ENCODE measurements at places on chromosomes 5 and 9.

DNA sequence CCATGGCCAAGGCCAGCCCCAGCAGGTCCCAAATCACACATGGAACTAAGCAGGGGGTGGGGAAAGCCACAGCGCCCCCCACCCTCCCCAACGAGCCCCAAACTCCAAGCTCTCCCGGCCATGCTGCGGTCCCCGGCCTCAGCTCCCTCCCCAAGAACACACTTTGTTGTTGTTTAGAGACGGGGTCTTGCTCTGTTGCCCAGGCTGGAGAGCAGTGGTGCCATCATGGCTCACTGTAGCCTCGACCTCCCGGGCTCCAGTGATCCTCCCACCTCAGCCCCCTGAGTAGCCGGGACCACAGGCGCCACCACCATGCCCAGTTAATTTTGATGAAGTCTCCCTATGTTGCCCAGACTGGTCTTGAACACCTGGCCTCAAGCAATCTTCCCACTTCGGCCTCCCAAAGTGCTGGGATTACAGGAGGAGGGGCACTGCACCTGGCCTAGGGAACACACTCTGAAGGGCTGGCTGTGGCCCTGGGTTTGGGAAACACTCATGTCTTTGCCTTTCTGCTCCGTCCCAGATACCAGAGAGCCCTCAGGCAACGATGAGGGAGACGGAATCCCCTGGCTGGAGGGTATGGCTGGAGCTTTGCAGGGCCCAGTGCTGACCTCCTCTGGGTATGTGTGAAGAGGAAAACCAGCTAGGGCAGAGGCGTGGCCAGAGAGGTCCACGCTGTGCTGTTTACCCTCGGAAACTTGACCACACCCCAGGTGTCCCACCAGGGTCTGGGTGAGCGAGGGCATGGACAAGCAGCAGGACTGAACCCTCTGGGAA lies 53.2 kb upstream of the UBAC1 start:
- peak; percentile 55 for DNase-seq

DNA sequence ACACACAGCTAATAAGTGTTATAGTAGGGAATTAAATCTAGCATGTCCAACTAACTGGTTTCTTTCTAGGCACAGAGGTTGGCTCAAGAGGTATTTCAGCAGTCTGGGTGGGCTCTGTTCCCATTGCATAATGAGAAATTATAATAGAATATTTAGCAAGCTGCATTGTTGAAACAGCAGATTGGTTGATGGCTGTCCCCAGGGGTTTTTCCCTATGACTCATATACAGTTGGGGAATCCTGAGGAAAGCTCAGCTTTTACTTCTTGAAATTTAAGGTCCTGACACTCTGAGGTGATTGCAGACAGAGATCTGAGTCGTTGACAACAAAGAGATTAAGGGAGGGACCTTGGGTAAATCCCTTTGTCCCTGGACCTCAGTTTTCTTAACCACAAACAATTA lies 38.3 kb upstream of the TNFSF8 start:
- DNase-seq, result no peak

- DNase-seq, result no peak
These were observed 15.4 kb downstream of the TRAF2 start for GRCh38 chr9:136901516-136902258.

GRCh38 chr5:111968459-111968858 lies 211.5 kb upstream of the NREP start:
- no peak for DNase-seq

GRCh38 chr5:120150770-120151169 lies 313.3 kb upstream of the PRR16 start:
- DNase-seq, result no peak

DNA sequence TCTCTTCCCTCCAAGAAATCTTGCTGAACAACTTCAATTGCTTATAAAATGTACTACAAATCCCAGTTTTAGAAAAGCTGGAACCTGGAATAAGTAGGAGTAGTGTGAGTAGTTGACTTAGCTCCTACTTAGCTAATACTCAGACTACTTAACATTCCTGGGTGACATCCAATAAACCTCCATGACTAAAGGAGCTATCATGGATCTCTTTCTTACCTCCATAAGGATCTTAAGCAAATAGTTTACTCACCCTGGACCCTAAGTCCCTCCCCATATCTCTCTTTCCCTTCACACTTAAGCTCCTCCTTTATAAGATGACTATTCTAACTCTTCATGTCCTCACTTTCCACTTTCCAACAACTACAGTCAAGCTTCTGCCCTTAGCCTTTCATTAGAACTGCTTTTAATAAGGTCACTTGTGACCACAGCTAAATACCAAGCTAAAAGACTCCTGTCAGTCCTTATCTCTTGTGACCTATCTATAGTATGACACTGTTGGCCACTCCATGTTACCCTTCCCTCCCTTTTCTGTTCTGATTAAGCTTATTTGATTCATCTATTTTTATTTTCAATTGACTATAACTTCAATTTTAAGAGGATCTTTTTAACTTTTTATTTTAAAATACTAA lies 194.9 kb downstream of the RFX3 start:
- no peak for DNase-seq

DNA sequence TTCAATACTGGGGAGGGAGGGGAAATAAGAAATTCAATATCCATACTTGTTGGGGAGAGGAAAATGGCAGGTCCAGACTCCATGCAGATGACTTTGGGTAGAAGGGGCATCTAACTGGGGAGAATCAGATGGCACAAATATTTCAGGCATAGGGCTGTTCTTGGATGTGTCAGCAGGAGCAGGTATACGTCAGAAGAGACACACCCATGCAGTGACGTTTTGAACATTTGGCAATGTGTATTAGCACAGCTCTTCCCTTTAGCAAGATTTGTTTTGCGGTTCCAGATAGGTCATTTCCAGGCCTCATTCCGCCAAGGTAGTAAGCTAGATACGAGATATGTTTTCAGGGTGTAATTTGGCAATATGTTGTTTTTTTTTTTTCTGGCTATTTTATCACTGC lies 187.2 kb upstream of the CDH10 start:
- no peak for DNase-seq

GRCh38 chr5:157607371-157608161 lies 32.0 kb upstream of the ADAM19 start:
- no peak for DNase-seq

- DNase-seq, result no peak
These were observed 120.6 kb downstream of the C9orf50 start for GRCh38 chr9:129500161-129500862.

DNA sequence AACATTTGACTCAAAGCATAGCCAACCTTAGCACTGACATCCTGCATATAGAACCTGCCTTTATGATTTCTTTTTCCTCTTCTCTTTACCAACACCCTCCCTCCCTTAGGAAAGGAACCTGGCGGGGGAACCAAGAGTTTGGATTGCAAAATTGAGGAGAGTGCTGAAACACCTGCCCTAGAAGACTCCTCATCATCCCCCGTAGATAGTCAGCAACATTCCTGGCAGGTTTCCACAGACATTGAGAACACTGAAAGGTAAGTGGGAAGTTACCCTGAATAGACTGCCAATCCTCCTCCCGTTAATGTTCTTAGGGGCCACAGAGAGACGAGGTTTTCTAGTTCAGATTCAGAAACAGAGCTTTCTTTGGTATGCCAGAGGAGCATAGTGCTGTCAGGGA lies 88.8 kb downstream of the RGS7BP start:
- no peak for DNase-seq

DNA sequence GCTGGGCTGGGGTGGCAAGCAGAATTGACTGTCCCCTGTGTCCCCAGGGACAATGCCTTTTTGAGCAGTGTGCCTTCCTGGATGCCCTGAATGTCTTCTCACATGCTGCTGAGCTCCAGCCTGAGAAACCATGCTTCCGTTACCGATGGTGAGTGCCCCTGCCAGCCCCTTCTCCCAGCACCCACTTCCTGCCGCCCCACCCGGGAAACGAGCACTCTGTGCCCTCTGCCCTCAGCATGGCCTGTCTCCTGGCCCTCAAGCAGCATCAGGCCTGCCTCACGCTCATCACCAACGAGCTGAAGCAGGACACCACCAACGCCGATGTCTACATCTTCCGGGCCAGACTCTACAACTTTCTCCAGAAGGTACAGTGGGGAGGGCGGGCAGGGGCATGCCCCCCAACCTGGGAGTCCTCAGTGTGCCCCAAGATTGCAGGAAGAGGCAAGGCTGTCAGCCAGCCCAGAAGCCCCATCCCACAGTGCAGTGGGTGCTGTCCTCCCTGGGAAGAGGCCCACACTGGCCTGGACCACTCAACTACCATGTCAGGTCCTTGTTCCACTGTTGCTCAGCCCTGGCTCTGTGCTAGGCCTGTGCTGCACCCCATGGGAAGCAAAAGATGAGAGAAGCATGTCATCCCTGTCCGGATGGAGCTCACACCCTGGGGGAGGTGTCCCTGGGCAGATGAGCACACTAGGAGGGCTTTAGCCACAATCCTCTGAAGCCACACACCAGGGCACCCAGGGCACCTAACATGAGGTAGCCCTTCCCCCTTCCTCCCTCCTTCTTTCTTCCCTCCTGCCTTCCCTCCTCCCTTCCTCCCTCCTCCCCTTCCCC lies 4.4 kb downstream of the TTC16 start:
- no peak for DNase-seq

DNA sequence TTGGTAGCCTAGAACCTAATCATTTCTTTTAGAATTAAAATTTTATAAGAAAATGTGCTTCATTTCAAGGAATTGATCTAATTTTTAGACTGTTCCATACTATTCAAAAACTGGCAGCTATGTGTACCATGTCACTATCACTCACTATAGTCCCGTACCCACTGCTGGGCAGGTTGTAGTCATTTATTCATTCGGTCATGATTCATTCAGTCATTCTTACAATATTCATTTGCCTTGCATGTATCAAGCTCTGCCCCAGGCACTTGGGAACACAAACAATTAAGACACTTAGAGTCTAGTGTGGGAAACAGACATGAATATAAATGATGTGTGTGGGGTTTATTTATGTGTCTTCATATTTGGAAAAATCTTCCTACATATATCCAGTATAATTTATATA lies 26.4 kb downstream of the TDRD7 start:
- no peak for DNase-seq

DNA sequence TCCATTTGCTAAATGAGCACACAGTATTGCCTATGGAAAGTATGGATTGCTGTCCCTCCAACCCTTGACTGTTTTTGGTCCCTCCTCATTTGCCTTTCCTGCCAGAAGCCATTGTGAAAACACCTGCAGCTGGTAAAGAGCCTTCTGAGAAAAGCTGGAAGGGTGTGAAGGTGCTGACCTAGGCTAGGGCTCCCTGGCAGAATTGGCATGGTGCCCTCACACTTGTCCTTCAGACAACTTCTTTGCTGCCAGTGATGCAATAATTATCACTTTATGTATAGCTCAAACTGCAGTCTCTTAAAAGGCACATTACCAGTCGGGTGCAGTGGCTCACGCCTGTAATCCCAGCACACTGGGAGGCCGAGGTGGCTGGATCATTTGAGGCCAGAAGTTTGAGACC lies 4.2 kb downstream of the TXNDC15 start:
- no peak for DNase-seq
